ENCODE measurements at places on chromosomes 2 and 18.

GRCh38 chr18:62585274-62586150 lies 62.7 kb downstream of the ZCCHC2 start:
- DNase-seq: no peak

DNA sequence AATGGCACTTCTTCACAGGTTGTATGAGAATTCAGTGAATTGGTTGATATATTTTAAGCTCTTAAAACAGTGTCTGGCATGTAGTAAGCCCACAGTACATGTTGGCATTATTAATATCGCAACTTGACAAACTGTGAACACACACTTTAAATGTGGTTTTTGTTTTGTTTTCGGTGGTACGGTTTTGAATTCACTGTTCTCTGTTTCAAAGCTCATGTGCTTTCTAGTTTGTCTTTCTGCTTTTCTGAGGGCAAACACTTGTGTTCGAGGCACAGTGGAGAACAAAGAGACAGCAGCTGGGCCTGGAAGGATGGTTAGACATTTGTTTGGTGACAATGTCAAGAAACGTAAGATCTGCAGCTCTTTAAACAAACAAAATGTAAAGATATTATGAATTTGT lies 276.5 kb upstream of the MC4R start:
- DNase-seq: no peak

DNA sequence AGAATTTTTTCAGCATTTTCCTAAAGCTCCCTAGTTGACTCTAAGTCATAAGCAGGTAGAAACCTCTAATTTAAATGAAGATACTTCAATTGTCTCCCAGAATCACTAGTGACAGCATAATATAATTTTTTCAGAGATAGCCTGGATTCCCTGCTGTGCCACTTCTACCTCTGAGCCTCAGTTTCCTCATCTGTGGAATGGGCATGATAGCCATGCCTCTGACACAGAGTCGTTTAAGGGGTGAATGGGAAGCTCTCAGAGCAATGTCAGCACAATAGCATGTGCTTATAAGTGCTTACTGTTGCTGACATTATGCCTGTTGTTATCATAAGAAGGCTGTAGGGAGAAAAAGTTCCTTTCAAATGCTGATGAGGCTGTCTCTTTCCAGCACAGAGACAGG lies 48.0 kb downstream of the SFXN5 start:
- no peak for DNase-seq

- DNase-seq: peak; percentile 19
These were observed 323.2 kb downstream of the PLCL1 start for GRCh38 chr2:198127627-198128026.

DNA sequence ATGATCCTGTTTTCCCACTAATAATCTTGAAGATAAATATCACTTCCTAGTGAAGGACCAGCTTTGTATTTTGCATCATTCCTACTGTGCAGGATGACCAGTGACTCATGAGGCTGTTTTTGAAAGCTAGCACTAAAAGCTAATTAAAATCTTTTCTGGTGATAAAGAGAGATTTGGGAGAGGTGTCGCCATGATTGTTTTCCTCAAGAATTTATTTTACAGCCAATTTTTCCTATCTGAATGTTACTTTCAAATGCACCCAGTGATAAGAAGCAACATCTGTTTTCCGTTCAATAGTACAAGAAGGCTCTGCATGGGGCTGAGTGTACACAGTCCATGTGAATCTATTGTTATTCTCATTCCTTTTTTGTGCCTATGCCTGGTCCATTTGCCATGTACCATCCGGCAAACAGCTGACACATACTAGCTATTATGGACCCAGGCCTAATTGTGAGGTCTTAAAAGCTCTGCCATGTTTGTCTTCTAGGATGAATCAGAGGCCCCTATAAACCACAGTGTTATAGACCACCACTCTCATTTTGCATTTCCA lies 28.4 kb downstream of the MEIS1 start:
- DNase-seq: no peak

- DNase-seq: no peak
These were observed 503 bp downstream of the GTF3C3 start for GRCh38 chr2:196798980-196799379.

DNA sequence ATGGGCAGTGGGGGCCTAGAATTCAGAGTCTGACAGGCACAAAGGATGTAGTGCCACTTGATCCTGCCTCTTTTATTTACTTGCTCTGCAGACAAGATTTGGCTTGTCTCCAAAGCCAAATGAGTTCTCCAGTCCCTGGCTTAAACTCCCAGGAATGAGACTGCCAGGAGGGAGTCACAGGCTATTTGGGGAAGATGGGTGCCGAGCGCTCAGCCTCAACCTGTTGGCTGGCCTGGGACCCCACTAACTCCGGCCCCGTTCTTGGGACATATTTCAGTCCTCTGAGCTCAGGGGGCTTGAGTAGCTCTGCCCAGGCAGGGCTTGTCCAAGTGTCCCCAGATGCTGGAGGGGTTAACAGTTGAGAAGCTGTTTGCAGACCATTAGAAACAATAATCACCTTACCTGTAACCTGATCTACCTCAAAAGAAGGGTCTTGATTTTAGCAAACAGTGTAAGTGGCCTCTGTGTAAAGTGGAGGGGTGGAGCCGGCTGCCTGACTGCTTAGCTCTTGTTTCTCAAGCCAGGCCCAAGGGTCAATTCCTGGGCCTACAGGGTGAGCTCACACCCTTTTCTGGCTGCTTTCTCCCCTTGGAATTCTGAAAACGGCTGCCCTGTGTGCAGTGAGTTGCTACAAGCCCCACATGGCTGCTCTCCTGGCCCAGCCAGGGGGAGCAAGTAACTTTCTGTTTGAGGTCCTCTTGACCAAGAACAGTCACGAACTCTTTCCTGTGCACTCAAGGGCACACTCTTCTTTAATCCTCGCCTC lies 27.1 kb upstream of the FZD5 start:
- DNase-seq: peak; percentile 40

DNA sequence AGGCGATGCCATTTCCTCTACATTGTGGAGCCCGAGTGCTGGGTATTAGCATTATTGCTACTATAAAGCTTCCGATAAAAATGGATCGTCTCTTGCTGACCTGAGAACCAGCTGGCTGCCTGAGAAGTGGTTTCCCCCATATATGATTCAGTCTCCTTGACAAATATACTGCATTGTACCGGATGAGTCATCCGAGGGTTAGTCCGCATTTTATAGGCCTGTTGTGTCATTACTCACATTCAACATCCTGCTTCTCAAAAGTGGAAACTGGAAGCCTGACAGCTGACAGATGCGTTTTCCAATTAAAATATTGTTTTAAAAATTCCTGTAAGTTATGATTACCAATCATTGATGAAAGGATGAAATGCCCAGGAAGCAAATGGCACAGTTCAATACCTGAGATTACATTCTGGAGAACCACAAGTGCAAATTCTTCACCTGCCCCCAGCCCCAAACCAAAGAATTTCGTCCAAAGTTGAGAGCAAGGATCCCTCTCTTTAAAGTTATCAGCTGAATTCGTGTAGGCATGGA lies 65.7 kb downstream of the SPRED2 start:
- DNase-seq: no peak

DNA sequence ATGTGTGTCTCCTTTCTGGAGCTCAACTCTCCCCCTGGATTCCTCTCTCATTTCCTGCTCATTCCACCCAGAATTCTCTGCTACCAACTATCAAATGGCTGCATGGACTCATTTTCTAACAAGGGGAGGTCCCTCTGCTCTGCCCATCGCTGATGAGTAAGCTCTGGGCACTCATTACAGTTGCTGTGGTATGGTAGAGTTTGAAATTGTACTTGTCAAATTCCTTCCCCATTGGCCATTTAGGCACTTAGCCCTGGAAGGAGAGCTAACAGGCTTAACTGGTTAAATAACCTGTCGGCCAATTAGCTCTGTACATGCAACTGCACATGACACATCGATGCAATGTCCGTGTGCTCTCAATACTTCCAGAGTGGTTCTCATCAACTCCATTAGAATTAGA lies 20.4 kb downstream of the COL6A3 start:
- DNase-seq: no peak

DNA sequence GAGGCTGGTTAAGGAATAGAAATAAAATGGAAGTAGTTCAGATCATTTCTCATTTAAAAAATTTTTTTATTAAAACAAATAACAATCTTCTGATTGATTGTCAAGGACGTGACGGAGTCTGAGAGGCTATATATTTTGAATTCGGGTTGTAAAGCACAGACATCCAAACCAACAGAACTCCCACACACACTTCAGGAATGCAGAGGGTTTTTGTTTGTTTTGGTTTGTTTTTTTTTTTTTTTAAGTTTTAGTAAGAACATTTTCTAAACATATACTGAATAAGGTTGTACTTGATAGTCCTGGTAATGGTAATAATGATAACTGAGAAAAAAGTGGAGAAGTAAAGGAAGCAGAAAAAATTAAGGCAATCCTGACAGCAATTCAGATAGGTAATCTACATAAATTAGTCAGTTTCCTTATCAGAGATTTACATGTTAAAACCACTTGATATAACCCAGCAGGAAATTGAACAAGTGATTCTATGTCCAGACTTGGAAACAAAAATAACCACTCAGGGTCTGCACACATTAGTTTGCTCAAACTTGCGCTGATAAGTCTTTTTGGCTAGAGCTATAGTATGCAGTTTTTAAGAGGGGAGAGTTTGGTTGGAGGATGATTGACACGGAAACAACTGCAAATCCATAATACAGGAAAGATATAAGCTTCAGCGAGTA lies 51.5 kb upstream of the CTAGE1 start:
- no peak for DNase-seq

DNA sequence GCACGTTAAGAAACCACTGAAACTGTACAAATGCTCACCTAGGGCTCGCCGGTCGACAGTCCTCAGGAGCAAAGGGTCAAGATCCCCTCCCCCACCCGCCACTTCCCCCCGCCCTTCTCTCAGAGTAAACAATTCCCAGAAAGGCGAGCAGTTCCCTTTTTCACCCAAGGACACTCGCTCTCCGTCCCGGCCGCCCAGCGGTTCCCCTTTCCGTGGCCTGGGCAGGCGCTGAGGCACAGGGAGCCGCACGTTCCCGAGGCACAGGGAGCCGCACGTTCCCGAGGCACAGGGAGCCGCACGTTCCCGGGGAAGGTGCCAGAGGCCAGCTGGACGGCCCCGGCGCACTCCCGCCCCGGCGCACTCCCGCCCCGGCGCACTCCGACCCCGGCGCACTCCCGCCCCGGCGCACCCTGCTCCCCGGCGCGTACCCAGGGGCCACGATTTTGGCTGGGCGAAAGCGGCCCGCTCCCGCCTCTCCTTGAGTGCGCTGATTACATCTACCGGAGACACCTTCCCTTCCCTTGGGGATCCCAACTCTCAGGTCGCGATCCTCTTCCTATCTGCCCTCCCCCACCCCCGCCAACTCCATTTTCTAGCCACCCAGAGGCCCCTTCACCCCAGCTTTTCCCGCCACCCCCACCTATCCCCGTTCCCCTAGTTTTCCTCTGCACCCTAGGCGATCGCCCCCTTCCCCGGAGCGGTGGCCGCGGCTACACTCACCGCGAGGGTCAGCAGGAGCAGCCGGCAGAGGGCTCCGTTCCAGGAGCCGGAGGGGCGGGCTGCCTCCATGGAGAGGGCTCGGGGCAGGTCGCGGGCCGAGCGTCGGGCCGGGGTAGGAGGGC lies 817 bp downstream of the DSC2 start:
- DNase-seq: peak; percentile 39

- DNase-seq: no peak
These were observed 60.6 kb downstream of the VAPA start for GRCh38 chr18:9974279-9974915.

DNA sequence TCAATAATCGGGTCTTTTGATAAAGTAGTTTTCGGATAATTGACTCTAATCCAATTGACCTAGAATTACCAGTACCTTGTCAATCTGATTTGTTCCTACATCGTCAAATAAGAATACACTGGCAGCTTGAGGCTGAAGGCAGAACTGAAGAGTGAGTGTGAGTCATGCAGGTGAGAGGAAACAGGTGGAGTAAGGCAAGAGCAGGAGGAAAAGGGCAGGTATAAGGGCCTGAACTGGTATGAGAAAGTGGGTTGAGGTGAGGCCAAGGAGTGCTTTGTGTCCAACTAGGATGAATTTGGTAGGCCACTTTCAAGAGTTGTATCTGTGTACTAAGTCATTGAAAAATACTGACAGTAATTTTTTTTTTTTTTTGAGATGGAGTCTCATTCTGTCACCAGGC lies 186.0 kb downstream of the ZNF385B start:
- DNase-seq: no peak

GRCh38 chr2:147524912-147525311 lies 319.9 kb upstream of the ACVR2A start:
- DNase-seq: no peak

GRCh38 chr2:211045025-211045424 lies 488.6 kb downstream of the CPS1 start:
- no peak for DNase-seq

- no peak for DNase-seq
These were observed 75.1 kb upstream of the NT5C1B start for GRCh38 chr2:18664421-18664820.

- DNase-seq: no peak
These were observed 61.6 kb downstream of the MFSD6 start for GRCh38 chr2:190469771-190470170.

DNA sequence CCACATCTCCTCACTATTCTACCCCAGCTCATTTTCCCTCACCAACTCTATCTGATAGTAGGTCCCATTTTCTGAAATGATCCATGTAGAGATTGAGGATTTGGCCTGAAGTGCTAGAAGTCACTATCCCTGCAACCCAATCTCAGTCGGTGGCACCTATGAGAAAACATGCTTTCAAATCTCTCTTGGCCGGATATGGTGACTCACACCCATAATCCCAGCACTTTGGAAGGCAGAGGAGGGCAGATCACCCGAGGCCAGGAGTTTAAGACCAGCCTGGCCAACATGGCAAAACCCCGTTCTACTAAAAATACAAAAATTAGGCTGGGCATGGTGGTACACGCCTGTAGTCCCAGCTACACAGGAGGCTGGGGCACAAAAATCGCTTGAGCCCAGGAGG lies 19.1 kb upstream of the MARCHF4 start:
- no peak for DNase-seq

- no peak for DNase-seq
These were observed 102.8 kb upstream of the CYP1B1 start for GRCh38 chr2:38178556-38179419.

DNA sequence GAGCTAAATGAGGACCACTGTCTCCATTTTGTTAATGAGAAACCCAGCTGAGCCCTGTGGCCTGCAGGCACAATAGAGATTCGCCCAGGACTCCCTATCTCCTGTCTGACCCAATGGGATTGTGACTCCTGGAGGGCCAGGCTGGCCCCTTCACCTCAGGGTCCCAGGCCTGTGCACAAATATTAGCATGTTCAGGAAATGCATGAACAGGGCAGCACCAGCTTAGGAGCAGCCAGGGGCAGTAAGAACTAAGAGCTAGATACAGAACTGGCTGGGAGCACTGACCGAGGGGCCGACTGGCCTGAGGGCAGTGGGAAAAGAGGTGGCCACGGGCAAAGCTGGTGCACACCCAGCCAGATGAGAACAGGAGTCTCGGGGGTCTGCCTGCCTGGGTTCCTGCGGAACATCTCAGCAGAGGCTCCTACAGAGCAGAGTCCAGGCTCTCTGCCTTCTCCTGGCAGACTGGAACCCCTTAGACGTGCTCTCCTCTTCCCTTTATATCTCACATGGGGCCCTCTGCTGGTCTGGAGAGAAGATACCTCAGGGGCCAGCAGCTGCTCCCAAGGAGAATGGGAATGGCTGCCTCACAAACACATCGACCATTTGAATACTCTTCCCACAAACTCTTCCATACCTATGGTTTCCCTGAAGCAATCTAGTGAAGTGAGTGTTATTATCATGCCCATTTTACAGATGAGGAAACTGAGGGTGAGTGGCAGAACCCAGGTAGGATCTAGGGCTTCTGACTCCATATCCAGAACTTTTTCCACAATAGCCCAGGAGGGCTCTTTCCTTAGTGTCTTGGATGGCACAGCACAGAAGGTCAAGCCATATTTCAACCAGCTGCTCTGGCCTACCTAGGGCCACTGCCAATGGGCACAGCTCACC lies 77.6 kb upstream of the OTOF start:
- peak; percentile 55 for DNase-seq
